ENCODE measurements at places on chromosomes 3 and 15.

DNA sequence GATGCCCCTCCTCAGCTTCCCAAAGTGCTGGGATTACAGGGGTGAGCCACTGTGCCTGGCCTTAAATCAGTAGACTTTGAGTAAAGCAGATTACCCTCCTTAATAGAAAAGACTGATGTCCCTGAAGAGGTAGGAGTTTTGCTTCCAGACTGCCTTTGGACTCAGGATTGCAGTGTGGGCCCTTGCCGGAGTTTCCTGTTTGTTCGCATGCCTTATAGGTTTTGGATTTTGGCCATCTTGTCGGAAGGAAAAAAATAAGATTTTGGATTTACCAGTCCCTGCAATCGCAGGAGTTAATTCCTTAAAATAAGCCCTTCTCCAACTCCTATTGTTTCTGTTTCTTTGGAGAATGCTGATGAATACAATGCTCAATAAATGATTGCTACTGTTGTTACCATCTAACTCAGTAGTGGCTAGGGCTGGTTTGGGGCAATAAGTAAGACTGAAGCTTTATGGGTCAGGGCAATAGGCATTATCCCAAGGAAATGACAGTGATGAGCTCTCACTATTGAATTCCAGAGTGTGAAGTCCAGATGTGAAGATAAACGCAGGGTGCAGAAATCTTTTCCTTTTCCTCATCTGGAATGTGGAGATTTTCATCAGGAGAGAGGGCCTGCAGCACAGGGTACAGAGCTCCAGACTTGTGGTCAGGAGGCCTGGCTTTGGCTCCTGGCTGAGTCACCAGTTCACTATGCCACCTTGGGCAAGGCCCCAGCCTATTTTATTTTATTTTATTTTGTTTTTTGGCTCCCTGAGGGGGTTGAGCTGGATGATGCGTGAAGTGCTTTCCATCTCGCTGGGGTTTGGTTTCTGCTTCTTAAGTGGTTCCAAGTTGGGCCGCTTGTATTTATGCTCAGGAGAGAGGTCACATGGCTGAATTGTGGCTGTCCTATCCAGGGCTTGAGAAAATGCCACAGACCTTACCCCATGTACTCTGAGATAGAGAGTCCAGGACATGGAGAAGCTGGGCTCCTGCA, 25.3 kb downstream of the FOXL2 start:
- no peak for DNase-seq

DNA sequence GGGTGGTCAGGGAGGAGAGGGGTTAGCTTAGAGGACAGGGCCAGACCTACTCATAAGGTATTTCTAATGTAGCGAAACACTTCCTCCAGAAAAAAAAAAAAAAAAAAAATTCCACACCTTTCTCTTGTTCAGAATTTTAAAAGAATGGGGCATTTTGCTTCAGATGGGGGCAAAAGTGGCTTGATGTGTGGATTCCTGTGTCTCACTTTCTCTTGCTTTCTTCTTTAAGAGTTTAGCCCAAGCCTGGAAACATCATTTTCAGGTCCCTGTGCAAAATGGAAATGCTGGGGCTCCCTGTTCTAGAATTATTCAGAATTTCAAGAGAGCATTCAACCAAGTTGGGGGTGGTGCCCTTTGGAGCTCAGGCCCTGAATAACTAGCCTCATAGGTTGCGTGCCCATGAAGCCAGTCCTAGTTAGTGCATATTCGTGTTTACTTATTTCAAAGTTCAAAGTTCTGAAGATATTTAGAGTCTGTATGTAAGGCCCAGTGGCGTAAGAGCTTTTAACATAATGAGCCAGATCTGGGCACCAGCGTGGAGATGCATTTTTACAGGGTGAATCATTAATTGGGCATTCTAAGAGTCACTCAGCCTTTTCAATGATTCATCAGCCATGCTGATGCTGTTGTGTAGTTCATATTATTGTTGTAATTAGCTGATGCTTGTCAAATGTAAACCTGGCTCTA, 104.5 kb downstream of the RPLP1 start:
- DNase-seq: no peak

GRCh38 chr3:36366308-36366707, 14.0 kb upstream of the STAC start:
- DNase-seq: no peak

DNA sequence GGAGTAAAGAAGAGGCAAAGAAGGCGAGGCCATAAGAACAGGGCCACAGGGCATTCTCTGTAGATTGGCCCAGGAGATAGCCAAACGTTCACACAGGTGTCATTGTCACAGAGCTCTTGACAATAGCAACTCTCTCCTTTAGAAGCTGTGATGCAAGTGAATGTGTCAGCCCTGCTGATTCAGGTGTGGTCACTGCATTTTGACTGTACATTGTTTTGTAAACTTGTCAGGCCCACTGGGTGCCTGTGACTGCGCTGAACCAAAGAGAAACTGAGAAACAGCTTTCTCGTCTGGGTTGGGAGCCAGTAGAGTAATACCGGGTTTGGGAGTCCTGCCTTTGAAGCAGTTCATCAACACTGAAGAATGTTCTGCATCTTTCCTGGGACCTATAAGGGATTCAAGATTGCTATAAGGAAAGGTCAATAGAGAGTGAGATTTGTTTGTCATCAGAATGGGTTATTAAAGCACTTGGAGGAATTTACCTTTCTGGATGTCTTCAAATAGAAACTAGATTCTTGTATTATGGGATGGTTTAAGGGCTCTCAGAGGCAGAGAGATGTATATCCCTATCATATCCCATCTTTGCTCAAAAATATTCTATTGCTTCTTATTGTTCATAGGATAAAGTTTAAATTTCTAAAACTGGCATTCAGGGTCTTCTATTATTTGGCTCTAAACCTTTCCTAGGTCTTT, 45.4 kb downstream of the TMEM45A start:
- DNase-seq: no peak

GRCh38 chr3:39362192-39362591, 21.0 kb upstream of the SLC25A38 start:
- no peak for DNase-seq

Data from T-cell (primary cell).